AG09319 (cell line): ENCODE measurements at places on chromosomes 11 and 22.

- no peak for DNase-seq
These were observed 525 bp downstream of the DGCR2 start for GRCh38 chr22:19121631-19122142.

GRCh38 chr11:10318527-10318802 is 13.6 kb downstream of the ADM start:
- no peak for DNase-seq

GRCh38 chr11:11451501-11452005 is 98.5 kb upstream of the CSNK2A3 start:
- DNase-seq: no peak

- DNase-seq: no peak
These were observed 5.1 kb upstream of the P2RX6 start for GRCh38 chr22:21009638-21010425.

GRCh38 chr11:8325591-8326304 is 62.1 kb upstream of the LMO1 start:
- DNase-seq: no peak

DNA sequence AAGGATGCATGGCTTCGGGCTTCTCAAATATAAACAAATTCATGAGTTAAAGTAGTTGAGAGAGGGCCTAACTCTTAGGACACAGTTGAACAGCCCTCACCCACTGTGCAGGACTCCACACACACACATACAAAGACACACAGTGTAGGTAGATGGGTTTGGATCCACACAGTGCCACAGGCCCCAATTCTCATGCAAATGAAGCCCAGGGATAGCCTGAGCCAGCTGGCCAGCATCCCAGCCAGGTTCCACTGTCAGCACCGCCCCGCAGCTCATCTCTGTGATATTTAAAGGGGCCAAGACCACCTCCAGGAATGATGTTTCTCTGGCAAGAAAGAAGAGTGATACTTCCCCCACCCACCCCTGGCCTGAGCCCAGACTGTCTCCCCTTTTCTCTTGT is 11.7 kb downstream of the SLC35C1 start:
- DNase-seq: no peak
